ENCODE measurements at places on chromosomes 11 and 22.

DNA sequence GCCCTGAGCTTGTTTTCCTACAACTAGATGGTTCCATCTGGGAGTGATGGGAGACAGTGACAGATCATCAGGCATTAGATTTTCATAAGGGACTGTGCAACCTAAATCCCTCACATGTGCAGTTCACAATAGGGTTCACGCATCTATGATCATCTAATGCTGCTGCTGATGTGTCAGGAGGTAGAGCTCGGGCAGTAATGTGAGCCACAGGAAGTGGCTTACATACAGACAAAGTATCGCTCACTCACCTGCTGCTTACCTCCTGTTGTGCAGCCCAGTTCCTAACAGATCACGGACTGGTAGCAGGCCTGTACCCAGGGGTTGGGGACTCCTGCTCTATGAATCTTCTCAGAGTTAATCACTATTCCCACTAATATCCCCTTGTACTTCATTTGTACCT, 12.4 kb downstream of the AAMDC start:
- DNase-seq, result no peak

GRCh38 chr11:17907046-17907445, 105.8 kb downstream of the SERGEF start:
- no peak for DNase-seq

- no peak for DNase-seq
These were observed 2.0 kb downstream of the PVALB start for GRCh38 chr22:36814801-36815200.

DNA sequence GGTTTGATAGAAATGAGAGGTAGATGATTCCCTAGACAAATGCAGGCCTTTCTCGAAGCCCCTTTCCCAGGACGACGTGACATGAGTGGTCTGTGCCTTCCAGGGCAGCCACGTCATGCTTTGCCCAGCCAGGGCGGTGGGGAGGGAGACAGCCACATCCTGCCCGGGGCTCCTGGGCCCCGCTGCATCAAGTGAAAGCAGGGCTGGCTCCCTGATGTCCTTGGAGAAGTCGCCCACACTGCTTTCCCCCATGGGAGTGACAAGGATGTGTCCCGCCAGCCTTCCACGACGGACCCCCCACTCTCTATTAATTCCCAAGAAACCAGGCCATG, 13.2 kb downstream of the PPARA start:
- no peak for DNase-seq

- DNase-seq, result no peak
These were observed 66.4 kb upstream of the WNT7B start for GRCh38 chr22:46043339-46043738.

GRCh38 chr22:48313175-48313830, 1514.4 kb downstream of the BRD1 start:
- DNase-seq, result no peak

DNA sequence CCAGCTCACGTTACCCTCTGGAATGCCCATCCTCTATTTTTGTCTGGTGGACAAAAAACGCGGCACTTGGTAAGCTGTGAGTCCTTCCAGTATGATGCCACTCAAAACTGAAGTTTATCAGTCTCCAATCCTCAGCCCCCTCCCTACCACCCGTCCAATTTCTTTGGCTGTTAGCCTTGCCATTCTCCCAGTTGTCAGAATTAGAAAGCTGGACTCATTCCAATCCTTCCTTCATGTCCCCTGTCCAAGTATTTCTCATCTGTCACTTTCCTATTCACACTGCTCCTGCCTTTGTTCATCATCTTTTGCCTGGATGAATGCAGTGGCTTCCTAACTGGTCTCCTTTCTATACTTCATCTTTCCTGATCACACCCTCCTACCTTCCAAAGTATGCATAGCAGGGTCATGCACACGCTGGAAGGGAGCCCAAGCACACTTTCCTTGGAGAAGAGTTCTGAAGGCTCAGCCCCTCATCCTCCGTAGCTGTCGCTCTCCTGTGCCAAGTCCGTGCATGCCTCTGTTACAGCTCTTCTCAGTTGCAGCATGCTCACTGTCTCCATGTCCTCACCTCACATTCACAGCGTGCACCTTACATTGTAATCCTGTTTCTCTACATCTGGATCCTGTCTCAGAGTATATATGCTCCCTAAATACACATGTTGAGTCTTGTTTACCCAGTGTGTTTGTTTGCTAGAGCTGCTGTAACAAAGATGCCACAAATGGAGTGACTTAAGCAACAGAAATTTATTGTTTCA, 19.4 kb downstream of the APLP2 start:
- no peak for DNase-seq
